Brain (organoid and tissue), 16 donors: ENCODE measurements at places on chromosomes 7 and 10.

- no peak for DNase-seq
Observed at GRCh38 chr7:151440799-151441445, 981 bp upstream of the CRYGN start.

DNA sequence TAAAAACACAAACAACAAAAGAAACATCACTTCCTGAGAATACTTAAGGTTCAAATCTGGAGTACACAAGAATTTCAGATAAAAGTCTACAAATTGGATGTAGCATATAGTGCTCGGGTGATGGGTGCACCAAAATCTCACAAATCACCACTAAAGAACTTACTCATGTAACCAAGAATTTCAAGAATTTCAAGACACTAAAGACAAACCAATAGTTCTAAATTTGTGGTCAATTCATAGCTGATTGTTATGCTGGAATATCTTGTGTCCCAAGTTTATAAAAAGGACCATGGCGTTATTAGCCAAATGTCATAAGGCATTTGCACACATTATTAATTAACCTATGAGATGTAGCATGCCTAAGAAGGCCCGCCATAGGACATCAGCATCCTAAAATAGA, 1204.1 kb upstream of the AUTS2 start:
- no peak for DNase-seq

- DNase-seq = peak; percentile 43
Observed at GRCh38 chr7:21886396-21886795, 59.3 kb downstream of the CDCA7L start.

GRCh38 chr7:128739990-128740682, 977 bp downstream of the CALU start:
- DNase-seq = no peak

GRCh38 chr10:92757711-92758104, 68.0 kb downstream of the HHEX start:
- no peak for DNase-seq

GRCh38 chr10:2650328-2650727, 417.0 kb upstream of the PFKP start:
- DNase-seq = peak; percentile 8

GRCh38 chr10:102233997-102234396, 7.3 kb downstream of the PITX3 start:
- DNase-seq = no peak

DNA sequence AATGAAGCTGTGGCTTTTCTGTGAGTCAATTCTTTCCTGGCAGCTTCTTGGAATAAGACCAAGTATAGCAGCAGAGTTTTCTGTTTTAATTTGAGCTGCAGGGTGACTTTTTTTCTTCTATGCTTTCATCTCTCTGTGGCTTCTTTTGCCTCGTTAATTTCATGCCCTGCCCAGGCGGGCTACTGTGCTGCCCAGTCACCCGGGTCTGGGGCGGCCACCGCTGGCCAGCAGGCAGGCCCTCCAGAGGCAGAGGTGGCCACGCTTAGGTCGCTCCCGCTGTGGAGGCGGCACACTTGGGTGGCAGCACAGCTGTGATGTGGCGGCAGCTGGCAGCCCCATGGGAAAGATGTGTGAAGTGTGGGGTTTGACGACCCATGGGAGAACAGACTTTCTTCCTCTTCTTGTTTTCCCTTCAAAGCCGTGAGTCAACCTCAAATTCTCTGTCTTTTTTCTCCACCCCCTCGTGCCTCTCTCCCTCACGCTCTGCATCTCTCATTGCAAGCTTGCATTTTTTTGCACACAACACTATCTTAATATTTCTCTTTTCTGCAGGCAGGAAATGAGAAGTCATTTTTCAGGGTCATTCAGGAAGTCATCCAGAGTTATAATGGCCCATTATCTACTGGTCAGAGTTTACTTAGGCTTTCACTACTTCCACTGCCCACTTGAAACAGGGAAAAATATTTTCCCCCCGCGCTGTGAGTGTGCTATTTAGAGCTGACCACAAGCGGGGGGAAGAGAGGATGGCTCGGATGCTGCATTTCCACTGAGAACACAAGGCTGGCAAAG, 67.8 kb downstream of the EGFR start:
- peak; percentile 63 for DNase-seq

GRCh38 chr10:76191336-76191735, 759.9 kb downstream of the LRMDA start:
- no peak for DNase-seq

- no peak for DNase-seq
Observed at GRCh38 chr7:34523226-34523918, 134.6 kb upstream of the NPSR1 start.

DNA sequence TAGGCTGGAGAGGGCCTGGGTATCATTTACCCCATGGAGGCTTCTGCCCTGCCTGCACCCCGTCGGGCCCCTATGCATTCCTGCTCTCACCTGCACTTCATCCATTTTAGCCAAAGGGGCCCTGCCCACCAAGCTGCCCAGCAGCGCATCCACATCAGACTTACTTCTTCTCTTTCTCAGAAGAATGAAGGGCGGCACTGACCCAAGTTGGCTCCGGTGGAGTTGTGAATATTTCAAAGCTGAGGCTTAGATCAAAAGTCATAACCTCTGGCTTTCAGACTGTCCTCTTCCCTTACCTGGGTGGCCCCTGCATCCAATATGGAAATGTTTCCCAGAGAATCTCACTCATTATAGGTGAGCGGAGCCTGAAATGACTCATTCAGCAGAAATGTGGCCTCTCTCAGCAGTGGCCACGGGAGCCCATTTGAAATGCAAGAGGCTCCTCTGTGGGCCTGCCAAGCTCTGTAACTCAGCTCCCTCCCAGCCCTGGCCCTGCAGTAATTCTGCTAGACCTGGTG, 117.6 kb upstream of the TCF7L2 start:
- DNase-seq = no peak

DNA sequence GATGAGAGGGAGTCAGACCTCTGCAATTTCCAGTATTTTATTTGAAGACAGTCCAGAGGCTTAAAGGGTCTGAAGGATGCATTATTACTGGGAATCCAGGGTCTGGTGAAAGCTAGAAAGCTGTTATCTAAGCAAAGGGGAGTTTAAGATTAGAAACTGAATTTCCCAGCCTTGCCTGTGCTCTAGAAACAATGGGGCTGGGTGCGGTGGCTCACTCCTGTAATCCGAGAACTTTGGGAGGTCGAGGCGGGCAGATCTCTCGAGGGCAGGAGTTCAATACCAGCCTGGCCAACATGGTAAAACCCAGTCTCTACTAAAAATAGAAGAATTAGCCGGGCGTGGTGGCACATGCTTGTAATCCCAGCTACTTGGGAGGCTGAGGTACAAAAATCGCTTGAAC, 71.5 kb upstream of the ANLN start:
- no peak for DNase-seq

GRCh38 chr10:75408509-75408875, 6.9 kb upstream of the ZNF503 start:
- no peak for DNase-seq

DNA sequence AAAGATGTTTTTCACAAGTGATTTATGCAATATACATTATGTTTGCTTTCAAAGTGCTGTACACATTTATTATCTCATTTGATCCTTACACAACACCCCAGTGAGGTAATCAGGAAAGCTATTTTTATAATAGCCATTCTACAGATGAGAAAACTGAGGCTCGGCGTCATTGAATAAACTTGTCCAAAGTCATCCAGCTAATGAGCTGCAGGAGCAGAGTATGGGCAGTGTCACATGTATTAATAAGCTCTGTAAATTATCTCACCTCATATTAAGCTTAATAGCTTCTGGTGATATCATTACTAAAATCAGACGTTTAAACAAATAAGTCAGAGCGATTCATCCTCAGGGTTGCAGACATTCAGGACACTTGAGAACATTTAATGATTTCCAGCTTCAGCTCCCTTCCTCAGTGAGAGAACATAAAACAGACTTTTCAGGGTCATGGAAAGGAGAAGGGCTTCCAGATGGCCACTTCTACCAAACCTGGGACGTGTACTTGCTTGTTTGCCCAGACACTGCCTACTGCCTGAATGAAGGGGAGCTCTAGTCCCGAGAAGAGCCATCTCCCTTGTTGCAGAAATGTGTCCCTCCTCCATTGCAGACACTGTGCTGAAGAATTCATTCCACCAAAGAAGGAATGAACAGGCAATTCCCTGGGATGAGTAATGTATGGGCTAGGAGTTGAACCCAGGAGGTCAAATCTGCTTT, 20.5 kb upstream of the FZD1 start:
- no peak for DNase-seq

GRCh38 chr10:88158526-88159122, 295.2 kb downstream of the PTEN start:
- no peak for DNase-seq

DNA sequence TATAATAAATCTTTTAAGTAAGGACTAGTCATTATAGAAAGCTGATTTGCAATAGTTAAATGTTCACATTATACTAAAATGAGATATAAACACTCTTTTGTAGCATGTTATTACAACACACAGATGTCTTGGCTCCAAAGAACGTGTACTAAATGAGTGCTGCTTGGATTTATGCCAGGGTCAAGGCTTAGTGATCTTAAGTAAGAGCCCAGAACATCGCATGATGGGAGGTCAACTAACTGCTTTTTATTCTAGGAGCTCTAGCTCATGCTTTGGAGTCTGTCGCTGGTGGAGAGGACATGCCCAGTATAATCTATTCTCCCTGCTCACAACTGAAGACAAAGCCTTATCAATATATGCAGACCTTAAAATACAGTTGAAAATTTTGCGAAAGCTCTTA, 315.1 kb downstream of the BBS9 start:
- DNase-seq = peak; percentile 1

DNA sequence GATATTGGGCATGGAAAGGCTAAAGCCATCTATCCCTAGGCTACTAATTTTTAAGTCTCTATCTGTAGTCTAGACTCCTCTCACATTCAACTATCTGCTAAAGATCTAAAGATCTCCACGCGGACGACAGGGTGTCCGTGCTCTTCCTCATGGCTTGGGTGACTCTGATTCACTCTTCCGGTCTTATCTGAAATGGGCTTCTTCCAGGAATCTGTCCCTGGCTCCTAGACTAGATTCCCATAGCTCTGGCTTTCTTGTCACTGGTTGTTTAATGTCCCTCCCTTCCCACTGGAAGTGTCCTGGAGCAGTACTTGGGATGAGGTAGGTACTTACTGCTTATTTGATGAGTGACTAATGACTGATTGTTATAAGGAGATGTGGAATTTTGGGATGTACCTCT, 62.0 kb upstream of the PODXL start:
- DNase-seq = no peak

DNA sequence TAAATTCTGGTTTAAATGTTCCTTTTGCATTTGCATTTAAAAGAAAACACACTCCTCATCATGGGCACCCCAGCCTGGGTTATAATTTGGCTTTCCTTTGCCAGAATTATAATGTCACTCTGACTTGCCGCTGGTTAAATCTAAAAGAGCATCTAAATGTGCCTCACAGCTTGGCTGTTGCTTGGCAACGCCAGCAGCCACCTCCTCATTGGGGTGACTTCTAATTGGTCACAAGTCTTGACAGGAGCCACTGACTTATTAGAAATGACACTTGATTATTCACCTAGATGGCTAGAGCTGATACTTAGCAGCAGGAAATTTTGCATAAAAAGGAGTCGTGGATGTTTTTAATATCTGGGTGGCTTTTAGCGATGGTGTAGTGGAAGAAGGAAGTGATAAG, 114.3 kb downstream of the TBXAS1 start:
- DNase-seq = peak; percentile 64

DNA sequence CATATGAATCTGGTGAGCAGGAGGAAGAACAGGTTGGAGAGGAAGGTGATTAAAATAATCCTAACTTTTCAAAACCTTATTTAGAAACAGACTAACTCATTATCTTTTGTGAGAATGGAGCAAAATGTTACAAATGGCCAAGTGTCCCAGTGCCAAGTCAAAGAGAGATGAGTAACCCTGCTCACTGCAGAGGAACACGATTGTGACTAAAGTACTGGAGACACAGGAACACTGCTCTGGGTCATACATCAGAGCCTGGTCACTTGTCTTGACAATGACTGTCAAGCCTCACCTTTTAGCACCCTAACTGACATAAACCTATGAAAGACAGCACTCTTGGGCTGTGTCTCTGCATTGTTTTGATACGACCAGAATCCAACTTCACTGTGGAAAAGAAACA, 108.8 kb downstream of the SGMS1 start:
- DNase-seq = no peak

DNA sequence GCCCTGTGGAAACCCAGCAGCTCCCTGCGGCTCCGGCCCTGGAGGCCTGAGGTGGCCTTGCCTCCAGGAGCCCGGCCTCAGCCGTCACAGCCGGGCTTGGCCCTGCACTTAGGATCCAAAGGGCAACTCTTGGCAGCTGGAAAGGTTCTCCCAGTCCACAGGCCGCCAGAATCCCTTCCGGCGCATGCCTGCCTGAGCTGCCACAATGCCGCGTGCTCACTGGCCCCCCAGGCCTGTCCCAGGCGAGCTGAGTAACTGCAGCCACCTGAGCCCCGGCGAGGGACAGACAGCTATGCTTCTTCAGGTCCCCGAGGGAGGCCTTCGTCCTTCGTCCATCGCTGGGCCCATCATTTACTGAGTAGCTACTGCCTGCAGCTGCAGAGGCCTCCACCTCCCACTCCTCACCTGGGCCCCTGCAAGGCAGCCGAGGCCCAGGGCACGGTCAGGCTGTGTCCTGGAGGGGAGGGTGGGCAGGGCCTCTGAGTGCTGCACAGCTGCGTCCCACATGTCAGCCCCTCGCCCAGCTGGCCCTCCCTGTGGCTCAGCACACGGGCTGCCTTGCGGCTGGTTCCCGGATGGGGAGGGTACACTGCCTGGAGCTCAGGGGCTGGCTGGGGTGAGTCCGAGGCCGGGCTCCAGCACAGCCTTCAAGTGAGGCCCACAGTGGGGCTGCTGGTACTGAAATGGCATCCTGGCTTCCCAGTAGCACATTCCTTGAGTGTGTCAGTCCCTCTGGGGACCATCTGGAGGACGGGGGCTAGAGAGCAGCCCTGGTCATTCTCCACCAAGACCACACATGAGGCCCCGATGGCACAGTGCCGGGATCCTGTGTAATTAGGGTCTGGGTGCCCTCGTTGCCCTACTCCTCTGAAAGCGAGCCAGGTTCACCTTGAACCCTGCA, 172.5 kb downstream of the ELFN1 start:
- DNase-seq = no peak

GRCh38 chr10:78299851-78300468, 266.3 kb downstream of the RPS24 start:
- DNase-seq = no peak

DNA sequence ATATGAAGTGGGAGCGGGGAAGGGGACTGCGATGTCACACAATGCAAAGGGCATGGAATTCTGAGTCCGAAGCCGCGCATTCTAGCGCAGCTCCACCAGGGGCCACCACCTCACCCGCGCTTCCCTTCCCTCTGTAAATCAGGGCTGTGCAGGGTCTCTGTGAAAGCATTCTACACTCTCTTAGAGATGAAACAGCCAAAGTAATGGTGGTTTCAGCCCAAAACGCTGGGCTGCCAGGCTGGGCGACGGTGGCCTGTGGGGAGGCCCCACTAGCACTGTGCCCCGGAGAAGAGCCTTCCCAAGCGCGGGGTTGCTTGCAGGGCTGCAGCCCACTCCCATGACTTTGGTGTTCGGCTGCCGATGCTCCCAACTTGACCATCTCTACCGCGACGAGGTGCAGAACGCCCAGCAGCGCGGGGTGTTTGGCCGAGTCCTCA, 11.4 kb downstream of the ATG9B start:
- peak; percentile 77 for DNase-seq

- DNase-seq = no peak
Observed at GRCh38 chr7:117010375-117011133, 57.3 kb downstream of the ST7 start.
